ENCODE measurements at places on chromosomes 7 and 10.
A peak's percentile ranks its signal among the peaks of the same experiment; 100 is the strongest.

DNA sequence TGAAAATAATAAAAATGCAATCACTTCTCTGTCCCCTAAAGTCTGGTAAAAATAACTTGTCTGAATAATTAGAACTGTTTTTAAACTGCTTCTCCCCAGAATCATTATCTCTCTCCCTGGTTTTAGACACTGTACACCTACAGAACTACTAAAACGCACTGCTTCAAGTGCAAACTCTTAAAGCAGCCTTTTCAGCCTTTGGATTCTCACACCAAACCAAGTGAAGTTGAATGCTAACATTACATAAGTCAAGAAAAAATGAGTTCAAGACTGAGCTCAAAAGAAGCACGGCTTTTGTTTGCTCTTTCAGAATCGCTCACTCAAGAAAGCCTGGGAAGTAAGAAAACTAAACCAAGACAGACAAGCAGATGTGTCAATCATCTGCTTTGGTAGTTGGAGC is 188.8 kb downstream of the LSM5 start:
- no peak for DNase-seq

- peak; percentile 20 for DNase-seq
These were observed 7.7 kb upstream of the ABCB1 start for GRCh38 chr7:87608431-87608830.

GRCh38 chr7:44280993-44281721 is 44.2 kb downstream of the CAMK2B start:
- peak; percentile 54 for DNase-seq

GRCh38 chr7:135159359-135160085 is 11.0 kb downstream of the CYREN start:
- no peak for DNase-seq

- DNase-seq = peak; percentile 28
These were observed 19.8 kb downstream of the STAMBPL1 start for GRCh38 chr10:88899886-88900285.

DNA sequence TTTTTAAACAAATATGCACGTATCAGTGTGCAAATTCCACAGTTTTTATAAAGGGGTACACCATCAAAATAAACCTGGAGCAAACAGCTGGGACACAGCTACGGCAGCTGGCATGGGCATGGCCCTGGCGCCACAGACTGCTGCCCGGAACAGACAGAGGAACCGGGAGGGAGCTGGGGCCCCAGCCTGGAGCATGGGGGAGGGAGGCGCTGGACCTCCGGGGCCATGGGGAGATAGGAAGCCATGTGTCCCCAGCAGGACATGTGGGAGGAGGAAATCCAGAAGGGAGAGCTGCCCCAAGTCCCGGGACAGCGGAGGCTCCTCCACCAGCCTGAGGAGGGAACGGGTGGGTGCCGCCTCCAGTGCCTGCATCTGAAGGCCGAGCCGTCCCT is 180.1 kb downstream of the MAD1L1 start:
- no peak for DNase-seq

DNA sequence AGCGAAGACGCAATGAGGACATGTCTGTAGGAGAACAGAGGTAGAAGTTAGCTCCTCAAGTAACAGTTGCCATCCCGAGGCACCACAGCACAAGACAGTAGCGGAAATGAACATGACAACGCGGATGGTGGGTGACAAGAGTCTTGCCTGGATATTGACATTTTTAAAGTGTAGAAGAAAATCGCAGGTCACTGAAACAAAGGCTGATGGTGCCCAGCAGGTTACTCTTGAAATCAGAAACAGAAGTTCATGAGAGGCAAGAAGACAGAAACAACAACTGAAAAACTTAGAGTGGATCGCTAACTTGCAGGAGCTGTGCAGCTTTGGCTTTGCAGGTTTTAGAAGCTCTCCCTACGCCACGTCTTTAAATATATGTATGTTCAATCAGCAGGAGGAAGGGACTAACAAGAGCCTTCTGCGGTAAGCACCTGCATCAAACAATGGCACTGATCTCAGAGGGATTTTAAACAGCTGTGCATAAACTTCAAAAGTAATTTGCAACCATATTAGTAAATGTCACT is 1.8 kb downstream of the PRKCQ start:
- no peak for DNase-seq

DNA sequence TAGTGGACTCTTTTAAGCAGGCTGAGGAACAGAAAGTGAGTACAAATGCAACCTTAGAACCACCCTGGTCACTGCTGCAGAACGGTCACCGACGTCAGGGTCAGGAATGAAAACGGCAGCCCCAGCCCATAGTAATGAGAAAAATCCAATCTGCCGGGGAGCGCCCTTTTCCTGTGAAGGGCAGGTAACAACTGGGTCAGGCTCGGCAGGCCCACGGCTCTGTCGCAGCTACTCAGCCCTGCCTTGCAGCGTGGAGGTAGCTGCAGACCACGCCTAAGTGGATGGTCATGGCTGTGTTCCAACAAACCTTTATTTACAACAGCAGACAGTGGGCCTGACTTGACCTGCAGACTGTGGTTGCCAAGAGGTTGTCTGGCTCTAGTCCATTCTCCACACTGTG is 563.2 kb downstream of the DNAJB6 start:
- no peak for DNase-seq

GRCh38 chr7:144830811-144831210 is 5.0 kb downstream of the TPK1 start:
- peak; percentile 35 for DNase-seq

DNA sequence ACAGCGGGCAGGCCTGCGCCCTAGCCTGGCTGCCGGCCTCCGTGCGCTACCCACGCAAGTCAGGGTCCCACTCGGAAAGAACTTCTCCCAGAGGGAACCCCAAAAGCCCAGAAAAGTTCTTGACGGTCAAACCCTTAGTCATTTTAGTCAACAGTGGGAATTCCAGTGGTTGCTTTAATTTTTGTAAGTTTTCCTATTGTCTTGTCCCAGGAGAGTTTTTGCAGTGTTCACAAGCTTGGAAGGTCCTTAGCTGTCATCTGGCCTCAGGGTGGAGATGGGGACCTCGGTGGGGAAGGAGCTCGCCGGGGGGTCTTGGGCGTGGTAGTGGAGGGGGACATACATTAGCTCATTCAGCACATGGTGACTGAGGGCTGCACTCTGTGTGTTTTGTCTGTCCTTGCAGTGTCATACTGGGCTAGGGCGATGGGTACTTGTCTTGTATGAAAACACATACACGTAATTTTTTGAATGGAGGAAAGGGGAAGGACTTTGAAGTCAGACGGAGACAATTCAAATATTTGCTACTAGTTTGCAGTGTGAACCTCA is 736 bp downstream of the MINDY4 start:
- DNase-seq = no peak

DNA sequence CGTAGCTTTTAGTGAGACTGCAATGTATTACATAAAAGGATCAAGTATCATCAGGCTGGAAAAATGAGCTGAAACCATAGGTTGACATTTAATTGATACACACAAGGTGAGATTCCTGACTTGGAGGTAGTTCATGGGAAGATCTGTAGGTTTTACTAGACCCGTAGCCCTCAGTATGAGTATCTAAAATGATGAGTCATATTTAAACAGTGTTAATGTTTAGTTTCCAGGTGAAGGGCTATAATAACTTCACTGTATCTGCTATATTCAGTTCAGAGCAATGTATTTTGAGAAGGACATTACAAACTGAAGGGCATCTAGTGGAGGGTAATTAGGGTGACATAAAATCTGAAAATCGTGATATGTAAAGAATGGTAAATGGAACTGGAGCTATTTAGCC is 35.0 kb downstream of the ENTPD1 start:
- DNase-seq = no peak

- peak; percentile 56 for DNase-seq
These were observed 138.1 kb upstream of the LAMB4 start for GRCh38 chr7:108268200-108268820.

Measured in M059J (cell line).